Naive thymus-derived CD8-positive, alpha-beta T cell (primary cell): ENCODE measurements at places on chromosomes 3 and 15. TPM values are rescaled to one million over a fixed set of nuclear protein-coding genes. Genes with fewer than 3 reads are reported as not detected.

DNA sequence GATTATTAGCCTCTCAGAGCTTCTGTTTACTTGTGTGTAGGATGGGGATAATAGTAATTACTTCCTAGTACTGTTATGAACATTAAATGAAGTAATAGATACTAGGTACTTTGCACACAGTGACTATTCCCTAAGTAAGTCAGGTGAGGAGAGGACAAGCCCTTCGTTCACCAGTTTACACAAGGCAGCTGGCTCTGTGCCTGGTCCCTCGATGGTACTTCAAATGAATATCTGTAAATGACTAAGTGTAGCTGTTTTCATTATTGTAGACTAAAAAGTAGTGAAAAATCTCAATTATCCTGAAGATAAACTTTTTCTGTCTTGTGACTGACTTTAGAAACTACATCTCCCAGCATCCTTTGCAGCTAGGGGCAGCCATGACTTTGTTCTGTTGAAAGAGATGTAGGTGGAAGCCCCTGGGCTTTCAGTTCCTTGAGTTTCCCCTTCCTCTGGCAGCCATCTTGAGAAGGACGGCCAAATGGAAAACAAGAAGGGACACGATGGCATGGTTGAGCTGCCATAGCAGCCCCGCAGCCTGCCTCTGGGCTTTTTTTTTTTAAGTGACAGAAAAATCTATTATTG lies 11.7 kb upstream of the WNT7A start:
- peak overlapping the region; percentile 92 for H3K27ac ChIP-seq
- no peaks in the 10 kb centered on the region for H3K36me3 ChIP-seq

DNA sequence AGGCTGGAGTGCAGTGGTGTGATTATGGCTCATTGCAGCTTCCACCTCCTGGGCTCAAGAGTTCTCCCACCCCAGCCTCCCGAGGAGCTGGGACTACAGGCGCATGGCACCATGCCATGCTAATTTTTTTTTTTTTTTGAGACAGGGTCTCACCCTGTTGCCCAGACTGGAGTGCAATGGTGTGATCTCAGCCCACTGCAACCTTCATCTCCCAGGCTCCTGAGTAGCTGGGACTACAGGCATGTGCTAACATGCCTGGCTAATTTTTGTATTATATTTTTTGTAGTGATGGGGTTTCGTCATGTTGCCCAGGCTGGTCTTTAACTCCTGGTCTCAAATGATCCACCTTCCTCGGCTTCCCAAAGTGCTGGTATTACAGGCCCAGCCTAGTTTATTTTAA lies 4.0 kb downstream of the TEX9 start:
- no peak overlapping the region for H3K27ac ChIP-seq
- no peak for DNase-seq
- H3K4me1 ChIP-seq: peaks cover 9% of the 10 kb centered on the region
- H3K4me3 ChIP-seq: no peak overlapping the region
- H3K27me3 ChIP-seq: peaks cover 20% of the 10 kb centered on the region

- peaks cover 2% of the 10 kb centered on the region for H3K36me3 ChIP-seq
- peak within 1 kb of the TSS; percentile 75 for H3K4me3 ChIP-seq
- H3K27me3 ChIP-seq: peaks cover 8% of the 10 kb centered on the region
- H3K4me1 ChIP-seq: no peaks in the 10 kb centered on the region
Observed at GRCh38 chr3:51955175-51955892, at the start of gene GPR62. Gene GPR62, plus strand, starts transcription at chr3:51955381. Its CDS starts 272 bp downstream, at chr3:51955653.

DNA sequence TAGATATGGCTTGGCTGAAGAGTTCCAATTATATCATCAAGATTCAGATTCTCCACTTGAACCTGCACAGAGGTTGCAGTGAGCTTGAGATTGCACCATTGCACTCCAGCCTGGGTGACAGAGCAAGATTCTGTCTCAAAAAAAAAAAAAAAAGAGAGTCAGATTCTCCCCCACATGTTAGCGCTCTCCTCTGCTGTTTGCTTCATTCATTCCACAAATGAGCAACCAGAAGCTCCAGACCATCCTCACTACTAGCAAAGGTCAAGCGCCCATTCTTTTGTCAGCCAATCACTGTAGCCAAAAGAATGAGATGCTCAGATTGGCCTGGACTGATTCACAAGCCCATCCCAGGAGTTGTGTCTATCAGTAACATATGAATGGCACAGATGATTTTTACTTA lies 28.4 kb upstream of the TCF12 start:
- no peaks in the 10 kb centered on the region for H3K27me3 ChIP-seq
- no peak overlapping the region for H3K4me3 ChIP-seq
- H3K27ac ChIP-seq: no peak overlapping the region
- peaks cover 28% of the 10 kb centered on the region for H3K4me1 ChIP-seq

GRCh38 chr3:22156868-22157267 lies 405.9 kb upstream of the ZNF385D start:
- H3K4me1 ChIP-seq: no peaks in the 10 kb centered on the region
- H3K27ac ChIP-seq: no peak overlapping the region
- no peak overlapping the region for H3K4me3 ChIP-seq
- no peaks in the 10 kb centered on the region for H3K36me3 ChIP-seq

- H3K27me3 ChIP-seq: no peaks in the 10 kb centered on the region
- peaks cover 37% of the 10 kb centered on the region for H3K4me1 ChIP-seq
- H3K4me3 ChIP-seq: no peak overlapping the region
Observed at GRCh38 chr3:136639069-136639468, 113.1 kb downstream of the STAG1 start.

GRCh38 chr3:172256101-172256734 lies 192.0 kb downstream of the GHSR start:
- no peak overlapping the region for H3K4me3 ChIP-seq
- H3K4me1 ChIP-seq: no peaks in the 10 kb centered on the region
- H3K27ac ChIP-seq: no peak overlapping the region

DNA sequence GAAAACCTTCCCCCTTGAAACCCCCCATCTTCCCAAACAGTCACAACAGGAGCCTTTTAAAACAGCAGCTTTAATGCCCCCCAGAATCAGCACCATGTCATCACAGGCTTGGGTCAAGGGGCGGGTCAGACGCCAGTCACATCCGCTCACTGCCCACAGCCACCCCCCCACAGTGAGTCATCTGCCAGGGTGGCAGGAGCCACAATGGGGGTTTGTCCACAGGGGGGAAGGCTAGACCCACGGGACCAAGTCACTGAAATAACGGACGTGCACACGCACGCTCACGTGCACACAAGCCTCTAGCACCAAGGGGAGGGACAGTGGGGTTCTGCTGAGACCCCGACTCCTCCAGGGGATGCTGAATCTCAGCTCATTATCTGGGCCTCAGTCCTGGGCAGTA lies 441 bp upstream of the UCN2 start:
- peaks cover 5% of the 10 kb centered on the region for H3K4me1 ChIP-seq
- no peak for DNase-seq
- no peaks in the 10 kb centered on the region for H3K27me3 ChIP-seq

GRCh38 chr15:68829068-68829467 lies 8.4 kb upstream of the ANP32A start:
- H3K36me3 ChIP-seq: no peaks in the 10 kb centered on the region
- no peak overlapping the region for H3K27ac ChIP-seq
- H3K4me1 ChIP-seq: peaks cover 13% of the 10 kb centered on the region
- no peak overlapping the region for H3K4me3 ChIP-seq

Gene SPINK8
- total RNA-seq: not detected

Gene LRRC49
- not detected for total RNA-seq

Gene GPR156
- not detected for total RNA-seq
